ENCODE measurements at places on chromosomes 4 and X. TPM values are rescaled to one million over a fixed set of nuclear protein-coding genes. Genes with fewer than 3 reads are reported as not detected.

- peak; percentile 57 for DNase-seq
These were observed 700 bp downstream of the SLC26A1 start for GRCh38 chr4:992297-993110.

DNA sequence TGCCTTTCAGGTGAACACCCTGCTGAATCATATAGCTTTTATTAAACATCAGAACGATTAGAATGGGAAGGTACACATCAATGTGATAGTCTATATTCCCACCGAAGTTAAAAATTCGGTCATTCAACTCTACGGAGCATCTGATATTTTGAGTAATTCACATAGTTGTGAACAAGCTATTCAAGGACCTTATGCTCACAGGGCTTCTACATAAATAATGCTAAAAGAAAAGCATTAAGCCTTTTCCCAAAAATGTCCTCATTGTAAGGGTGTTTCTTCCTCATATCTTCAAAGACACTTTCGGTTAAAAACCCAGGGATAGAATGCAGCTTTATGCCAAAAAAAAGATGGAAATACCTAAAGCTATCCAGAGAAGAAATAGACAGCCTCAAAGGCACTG, 79.7 kb upstream of the EDNRA start:
- no peak for DNase-seq

DNA sequence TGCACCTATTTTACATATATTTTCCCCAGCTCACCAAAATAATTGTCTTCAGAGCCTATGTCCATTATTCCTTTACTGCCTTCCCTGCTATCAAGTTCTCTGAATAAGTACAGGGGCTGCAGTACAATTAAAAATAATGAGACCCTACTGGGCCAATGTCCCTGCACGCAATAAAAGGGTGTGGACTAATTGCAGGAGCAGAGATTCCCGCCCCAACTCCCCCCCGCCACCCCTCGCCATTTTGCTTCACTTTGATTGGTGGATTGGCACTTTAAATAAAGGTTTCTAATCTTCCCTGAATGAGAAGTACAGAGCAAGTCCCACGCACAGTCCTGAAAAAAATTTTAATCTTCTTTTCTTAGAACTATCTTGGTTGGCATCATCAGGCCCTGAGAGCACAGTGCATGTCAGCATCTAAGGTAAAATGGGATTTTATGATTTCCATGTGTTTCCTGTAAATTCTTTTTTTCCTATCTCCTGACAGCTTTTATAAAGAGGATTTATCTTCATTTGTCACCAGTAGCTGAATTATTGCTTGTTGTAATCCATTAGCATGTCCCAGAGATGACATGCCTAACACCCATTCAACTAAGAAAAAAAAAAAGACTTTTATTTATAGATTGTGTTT, at the start of gene AMBN:
Gene AMBN, plus strand, starts transcription at position 302 of the 628 bp plus-strand sequence. Its CDS starts 103 bp downstream, at position 405.
- no peak for DNase-seq

- DNase-seq = peak; percentile 27
These were observed 1.0 kb upstream of the TLR1 start for GRCh38 chr4:38805530-38806145.

Gene MAGEB16
- total RNA-seq = not detected

Gene NWD2
- total RNA-seq = not detected
